Activated naive CD8-positive, alpha-beta T cell treated with anti-CD3 and anti-CD28 coated beads, Interleukin-2, amount 10 ng/mL, durations not matched to agents 7 days and 5 days (primary cell): ENCODE measurements at places on chromosomes 12 and 14. TPM values are rescaled to one million over a fixed set of nuclear protein-coding genes. Genes with fewer than 3 reads are reported as not detected.

Gene SLC22A17
- total RNA-seq, result 3.4 TPM

Gene KRT4
- total RNA-seq, result not detected

Gene ENDOU
- total RNA-seq, result 0.30 TPM

Gene MYO1H
- not detected for total RNA-seq

Gene KRT6C
- total RNA-seq, result not detected

Gene MIP
- total RNA-seq, result not detected

Gene PUS7L
- 26.3 TPM for total RNA-seq

Gene KLRC1
- 7.8 TPM for total RNA-seq

Gene SRRM4
- not detected for total RNA-seq

Gene FZD10
- total RNA-seq, result not detected

Gene SYNDIG1L
- total RNA-seq, result not detected

Gene CATSPERB
- 1.9 TPM for total RNA-seq

Gene CCDC196
- not detected for total RNA-seq
